ENCODE measurements at places on chromosomes 16 and 17.

DNA sequence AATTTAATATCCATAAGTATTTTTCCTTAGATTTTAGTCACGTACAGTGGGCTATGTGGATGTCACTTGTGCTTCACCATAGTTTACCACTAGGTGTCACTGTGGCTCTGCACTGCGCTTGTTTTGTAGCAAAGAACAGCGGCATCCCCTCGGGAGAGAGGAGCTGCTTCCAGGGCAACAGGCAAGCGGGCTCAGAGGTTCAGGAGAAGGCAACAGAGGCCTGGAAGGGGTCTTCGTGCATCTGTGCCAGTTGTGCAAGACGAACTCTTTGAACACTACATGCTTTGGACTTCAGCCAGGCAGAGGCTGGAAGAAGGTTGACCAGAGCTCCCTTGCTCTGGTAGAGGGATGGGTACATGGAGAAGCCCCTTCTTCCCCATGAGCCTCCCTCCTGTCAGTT lies 20.6 kb downstream of the CYB561 start:
- peak; percentile 80 for DNase-seq

- DNase-seq, result peak; percentile 97
These were observed 437.2 kb downstream of the HS3ST3B1 start for GRCh38 chr17:14737984-14738651.

DNA sequence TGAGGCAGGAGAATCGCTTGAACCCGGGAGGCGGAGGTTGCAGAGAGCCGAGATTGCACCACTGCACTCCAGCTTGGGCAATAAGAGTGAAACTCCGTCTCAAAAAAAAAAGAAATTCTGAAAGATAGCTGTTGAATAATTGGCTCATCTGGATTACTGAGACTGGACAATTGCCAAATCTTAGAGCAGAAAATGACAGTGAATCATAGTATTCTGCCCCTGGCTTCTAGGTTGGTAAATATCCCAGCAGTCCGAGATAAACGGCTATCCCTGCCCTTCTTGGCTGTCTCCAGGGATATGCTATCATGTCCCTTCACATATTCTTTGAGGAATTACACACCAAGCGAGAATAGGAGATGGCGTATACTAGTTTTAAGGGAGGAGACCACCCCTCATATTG lies 35.5 kb upstream of the METTL16 start:
- DNase-seq, result peak; percentile 38

DNA sequence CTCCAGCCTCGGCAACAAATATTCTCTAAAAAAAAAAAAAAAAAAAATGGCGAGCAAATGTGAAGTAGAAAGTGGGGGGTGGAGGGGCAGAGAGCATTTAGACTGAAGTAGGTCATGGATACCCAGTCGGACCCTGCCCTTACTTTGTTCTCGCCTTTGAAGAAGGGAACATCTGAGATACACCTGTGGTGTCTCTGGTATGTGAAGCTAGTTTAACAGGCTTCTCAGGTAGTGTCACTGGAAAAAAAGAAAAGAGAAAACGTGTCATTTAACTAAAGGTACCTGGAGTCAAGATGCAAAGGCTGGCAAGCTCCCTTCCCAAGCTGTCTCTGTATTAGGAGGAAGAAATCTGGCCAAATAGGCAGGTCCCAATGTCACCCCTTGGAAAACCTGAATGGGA lies 8.0 kb downstream of the FBF1 start:
- no peak for DNase-seq

GRCh38 chr17:78959803-78960202 lies 19.9 kb downstream of the LGALS3BP start:
- no peak for DNase-seq

- DNase-seq, result peak; percentile 64
These were observed 10.0 kb upstream of the MPRIP start for GRCh38 chr17:17032131-17032692.

DNA sequence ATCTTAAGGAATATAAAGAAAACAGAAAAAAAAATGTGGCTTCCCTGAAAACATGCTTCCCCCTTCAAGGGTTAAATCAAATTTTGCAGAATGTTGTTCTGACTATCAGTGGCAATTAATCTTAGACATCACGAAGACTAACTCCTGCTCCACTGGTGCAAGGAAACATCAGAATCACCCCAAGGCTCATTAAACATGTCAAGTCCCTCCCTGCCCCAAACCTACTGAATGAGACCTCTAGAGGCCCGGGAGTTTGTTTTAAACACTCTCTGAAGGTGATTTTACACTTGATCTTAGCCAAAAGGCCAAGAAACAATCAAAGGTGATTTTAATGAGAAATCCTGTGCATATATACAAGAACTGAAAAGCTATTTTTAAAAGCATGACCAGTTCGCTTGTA lies 18.3 kb downstream of the PSME3IP1 start:
- DNase-seq, result no peak

DNA sequence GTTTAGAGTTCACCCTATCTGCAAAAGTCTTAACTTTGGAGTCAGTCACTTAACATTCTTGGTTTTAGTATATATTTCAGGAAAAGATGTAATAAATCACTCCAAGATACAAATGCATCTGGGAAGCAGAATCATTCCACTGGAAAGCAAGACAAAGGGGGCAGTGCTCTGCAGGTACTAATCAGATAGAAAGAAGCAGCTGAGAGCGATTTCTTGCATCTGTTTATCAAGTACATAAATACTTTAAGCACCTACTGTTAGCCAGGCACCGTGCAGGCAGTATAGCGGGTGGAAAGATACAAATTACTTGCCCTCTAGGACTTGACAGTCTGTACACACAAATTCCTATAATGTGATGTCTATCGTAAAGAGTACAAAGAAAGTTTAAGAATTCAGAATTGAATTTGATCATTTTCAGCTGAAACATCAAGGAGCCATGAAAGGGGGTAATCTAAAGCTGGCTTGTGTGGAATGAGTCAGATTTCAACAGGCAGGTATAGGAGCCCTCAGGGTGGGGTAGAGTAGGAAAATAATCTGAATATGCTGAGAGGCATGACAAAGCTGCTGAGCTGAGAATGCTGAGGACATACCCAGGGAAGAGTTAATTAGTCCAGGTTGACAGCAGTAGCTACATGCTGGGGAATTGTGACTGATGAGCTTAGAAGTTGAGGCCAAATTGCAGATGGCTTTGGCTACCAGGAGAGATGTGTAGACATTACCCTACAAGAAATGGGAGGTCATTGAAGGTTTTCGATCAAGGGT lies 110.2 kb downstream of the CA10 start:
- no peak for DNase-seq

- DNase-seq, result no peak
These were observed 269 bp upstream of the ZSCAN10 start for GRCh38 chr16:3099395-3099731.

- DNase-seq, result no peak
These were observed 12.4 kb upstream of the ZNF19 start for GRCh38 chr16:71501547-71501946.

DNA sequence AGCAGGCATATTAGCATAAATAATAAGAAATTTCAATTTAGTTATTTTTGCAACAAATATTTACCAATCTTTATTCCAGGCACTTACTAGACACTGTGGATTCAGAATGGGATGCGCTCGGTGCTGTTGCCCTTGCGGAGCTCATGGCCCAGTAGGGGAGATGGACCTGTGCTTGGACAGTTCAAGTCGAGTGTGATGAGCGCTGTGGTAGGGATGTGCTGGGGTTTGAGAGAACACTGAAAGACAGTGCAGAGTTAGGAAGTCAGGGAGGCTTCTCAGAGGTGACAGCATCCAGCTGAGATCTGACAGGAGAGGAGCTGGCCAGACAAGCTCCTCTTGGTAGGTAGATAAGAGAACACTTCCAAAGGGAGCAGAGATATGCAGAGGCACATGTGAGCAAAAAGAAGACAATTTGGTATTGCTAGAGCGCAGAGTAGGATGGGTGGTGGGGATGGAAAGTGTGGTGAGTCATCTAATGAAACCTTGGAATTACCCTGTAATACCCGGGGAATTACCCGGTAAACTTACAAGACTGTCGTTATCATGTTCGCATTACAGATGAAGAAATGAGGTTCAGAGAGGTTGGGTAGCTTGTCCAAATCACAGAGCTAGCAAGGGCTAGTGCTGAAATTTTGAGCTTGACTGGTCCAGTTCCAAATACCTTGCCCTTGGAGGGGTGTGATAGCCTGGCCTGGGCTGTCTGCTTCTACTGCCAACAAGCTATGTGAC lies 298.1 kb upstream of the N4BP1 start:
- no peak for DNase-seq

GRCh38 chr16:88535191-88535856 lies 34.9 kb upstream of the ZC3H18 start:
- no peak for DNase-seq

- no peak for DNase-seq
These were observed 9.1 kb downstream of the TP53I13 start for GRCh38 chr17:29577385-29578211.

DNA sequence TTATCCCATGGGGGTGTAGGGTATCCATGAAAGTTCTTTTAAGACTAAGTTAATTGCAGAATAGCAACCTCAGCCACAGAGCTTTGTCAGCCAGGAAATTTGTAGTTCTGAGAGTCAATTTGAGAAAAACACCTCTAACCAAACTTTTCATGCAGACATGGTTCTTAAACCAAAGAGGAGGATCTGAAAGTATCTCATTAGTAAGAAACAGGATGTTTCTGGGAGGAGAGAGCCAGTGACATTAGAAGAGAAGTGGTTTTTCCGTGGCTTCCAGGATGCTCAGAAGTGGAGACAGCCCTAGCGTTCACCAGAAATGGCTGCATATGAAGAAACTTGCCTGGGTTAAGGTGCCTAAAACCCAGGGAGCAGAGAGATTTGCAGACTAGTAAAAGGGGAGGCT lies 7.9 kb downstream of the GNAO1 start:
- no peak for DNase-seq

- no peak for DNase-seq
These were observed 26.5 kb upstream of the STH start for GRCh38 chr17:45972531-45972930.

- DNase-seq, result no peak
These were observed 80.6 kb downstream of the TUBD1 start for GRCh38 chr17:59812139-59812538.

DNA sequence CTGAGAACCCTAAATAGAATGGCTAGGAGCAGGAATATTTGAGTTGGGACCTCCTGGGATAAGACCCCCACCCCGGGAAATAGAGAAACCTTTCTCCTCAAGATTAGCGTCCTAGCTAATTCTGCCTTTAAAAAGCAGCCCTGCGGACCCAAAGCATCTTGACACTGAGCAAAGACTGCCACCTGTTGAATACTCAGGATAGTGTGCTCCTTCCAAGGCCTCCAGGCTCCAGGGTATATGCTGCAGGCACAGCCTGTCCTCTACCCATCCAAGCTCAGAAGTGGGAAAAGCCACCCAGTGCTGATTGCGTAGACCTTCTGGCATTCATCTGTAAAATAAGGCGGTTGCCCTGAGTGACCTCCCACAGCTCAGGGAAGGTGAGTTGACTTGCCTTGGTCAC lies 456.2 kb upstream of the DYNLRB2 start:
- DNase-seq, result peak; percentile 41

- no peak for DNase-seq
These were observed 36.1 kb downstream of the GOSR1 start for GRCh38 chr17:30513346-30513745.

Data from HepG2 (cell line).